Epithelial cell of proximal tubule (primary cell): ENCODE measurements at places on chromosomes 3 and 15. TPM values are rescaled to one million over a fixed set of nuclear protein-coding genes. Genes with fewer than 3 reads are reported as not detected.

- DNase-seq, result no peak
Measured at GRCh38 chr3:47002171-47003055, 22.9 kb downstream of the NBEAL2 start.

Gene KNG1
- not detected in 2 replicates for total RNA-seq

- no peak for DNase-seq
Measured at GRCh38 chr3:113802795-113803455, 35.7 kb upstream of the GRAMD1C start.

DNA sequence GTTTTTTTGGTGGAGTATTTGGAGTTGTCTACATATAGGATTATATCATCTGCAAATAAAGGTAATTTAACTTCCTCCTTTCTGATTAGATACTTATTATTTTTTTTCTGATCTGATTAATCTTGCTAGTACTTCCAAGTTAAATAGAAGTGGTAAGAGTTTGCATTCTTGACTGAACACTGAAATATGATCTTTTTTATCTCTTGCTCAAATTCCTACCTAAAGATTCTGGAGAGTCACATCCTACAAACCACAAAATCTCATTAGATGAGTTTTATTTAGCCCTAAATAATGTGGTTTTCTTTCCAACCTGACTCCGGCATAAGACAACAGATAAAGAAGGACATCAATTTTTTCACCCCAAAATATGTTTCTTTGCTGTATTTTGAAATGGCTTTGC, 977.9 kb upstream of the GBE1 start:
- no peak for DNase-seq

Gene CEMIP
- 0.06 and 0.07 TPM in 2 replicates for total RNA-seq

DNA sequence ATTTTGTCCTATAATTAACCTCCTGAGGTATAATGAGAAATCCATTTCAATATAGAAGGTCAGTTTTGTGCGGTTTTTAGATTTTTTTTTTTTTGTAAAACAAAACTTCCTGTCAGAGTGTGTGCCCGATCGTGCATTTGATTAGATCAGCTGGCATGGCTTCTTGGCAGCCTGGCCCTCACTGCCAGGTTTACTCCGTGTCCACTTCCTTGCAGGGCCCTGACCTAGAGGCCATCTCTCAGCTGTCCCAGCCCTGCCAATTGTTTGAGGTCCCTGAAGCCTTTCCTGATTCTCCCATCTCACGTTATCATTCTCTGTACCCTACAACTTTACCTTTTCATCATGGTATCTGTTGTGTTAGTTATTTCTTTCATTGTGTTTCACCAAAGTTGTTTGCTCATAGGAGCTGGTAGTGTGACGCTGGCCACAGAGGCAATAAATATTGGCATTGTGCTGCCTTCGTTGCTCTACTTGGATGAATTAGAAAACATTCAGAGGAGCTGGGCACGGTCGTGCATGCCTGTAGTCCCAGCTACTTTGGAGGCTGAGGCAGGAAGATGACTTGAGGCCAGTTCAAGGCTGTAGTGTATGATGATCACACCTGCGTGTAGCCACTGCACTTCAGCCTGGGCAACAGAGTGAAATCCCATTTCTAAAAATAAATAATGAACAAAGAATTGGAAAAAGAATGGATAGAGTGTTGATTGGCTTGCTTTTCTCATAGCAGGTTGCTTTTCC, 202.0 kb downstream of the GHSR start:
- DNase-seq, result no peak

Gene MAPKAPK3
- total RNA-seq, result 117 and 131 TPM in 2 replicates

- no peak for DNase-seq
Measured at GRCh38 chr3:81003008-81003645, 758.3 kb downstream of the GBE1 start.

DNA sequence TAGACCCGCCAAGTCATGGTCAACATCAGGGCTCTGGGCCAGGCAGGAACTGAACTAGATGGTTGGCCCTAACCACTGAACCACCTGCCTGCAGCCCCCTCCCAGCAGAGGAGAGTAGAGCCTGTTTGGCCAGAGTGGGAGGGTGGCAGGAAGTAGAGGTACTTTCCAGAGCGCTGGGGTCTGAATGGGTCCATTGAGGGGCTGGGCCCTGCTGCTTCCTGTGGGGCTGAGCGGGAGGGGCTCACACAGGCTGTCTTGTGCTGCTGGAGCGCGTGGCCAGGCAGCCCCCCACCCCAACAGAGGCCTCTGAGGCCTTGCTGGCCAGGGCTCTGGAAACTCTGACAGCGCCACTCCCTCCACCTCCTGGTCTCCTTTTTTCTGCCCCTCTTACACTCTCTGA, 17.4 kb downstream of the CSPG4 start:
- DNase-seq, result no peak

GRCh38 chr15:29196290-29196689, 73.3 kb downstream of the NSMCE3 start:
- no peak for DNase-seq

- no peak for DNase-seq
Measured at GRCh38 chr3:67329358-67329757, 325.1 kb downstream of the SUCLG2 start.

- DNase-seq, result no peak
Measured at GRCh38 chr15:57221134-57221533, 155.2 kb upstream of the CGNL1 start.

Gene PLIN1
- 0.06 and 0.14 TPM in 2 replicates for total RNA-seq

- no peak for DNase-seq
Measured at GRCh38 chr15:30001602-30002001, 81.2 kb upstream of the GOLGA8J start.

DNA sequence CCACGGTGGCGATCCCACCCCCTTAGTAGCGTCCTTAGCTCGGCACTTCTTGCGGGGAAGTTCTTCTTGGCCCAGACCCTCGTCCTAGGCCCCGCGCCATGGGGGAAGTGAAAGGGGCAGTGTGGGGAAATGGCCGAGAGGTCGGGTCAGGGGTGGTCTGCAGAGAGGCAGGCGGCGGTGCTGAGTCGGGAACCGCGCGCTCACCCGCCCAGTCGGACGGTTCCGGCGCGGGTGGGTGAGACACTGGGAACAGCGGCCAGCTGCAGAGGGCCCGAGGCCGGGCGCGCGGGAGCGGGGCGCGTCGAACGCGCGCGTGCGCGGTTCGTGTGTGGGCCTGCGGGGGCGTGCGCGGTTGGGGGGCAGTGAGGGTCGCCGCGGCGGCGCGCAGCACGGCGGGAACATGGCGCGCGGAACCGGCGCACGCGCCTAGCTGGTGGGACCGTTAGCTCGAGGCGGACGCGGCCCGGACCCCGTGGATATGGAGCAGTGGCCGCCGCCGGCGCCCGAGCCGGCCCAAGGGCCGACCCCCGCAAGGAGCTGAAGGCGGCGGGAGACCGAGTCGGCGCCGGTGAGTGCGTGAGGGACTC, 246.9 kb downstream of the GOLGA6L6 start:
- DNase-seq, result no peak

DNA sequence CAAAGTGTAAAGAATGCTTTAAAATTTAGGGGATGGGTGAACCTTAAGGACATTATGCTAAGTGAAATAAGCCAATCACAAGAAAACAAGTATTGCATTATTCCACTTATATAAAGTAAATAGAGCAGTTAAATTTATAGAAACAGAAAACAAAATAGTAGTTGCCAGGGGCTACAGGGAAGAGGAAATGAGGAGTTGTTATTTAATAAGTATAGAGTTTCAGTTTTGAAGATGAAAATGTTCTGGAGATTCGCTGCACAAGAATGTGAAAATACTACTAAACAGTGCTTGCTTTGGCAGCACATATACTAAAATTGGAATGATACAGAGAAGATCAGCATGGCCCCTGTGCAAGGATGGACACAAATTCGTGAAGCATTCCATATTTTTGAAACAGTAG, 32.0 kb downstream of the DNAH12 start:
- DNase-seq, result no peak

- DNase-seq, result no peak
Measured at GRCh38 chr3:37086918-37087317, 87.5 kb downstream of the LRRFIP2 start.

DNA sequence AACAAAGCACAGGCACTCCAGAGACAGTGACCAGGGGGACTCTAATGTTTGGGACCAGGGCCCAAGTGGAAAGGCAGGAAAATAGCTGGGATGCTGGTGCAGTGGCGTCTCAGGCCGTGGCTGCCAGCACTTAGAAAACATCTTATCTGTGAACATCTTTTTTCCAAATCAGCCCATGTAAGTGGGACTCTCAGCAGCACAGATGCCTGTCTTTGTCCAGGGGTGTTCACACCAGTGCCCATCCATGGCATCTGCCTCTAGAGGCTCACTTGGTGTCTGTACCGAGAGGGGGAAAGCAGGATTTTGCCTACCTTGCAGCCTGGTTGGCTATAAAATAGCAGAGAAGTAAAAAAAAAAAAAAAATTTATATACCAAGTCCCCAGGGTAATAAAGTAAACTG, 26.7 kb downstream of the SLC12A8 start:
- DNase-seq, result no peak

Gene MRAS
- 12.7 and 17.2 TPM in 2 replicates for total RNA-seq

DNA sequence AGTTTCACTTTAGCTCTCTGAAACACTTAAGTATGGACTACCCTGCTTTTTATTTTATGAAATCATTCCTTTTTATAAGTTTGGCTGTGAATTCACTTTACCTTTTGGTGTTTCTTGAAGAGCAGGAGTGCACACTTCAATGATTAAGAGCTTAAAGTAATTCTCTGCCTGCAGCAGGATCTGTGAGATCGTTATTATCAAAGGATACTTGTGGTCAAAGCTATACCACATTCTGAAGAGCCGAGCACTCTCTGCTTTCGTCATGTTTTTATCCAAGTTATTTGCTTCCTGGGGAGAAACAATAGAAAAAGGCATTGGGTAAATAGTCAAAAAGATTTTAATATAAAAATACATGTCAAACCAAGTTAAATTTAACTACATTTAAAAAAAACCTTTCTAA, 243.7 kb downstream of the CHST2 start:
- no peak for DNase-seq

Gene CCDC39
- total RNA-seq, result not detected in 2 replicates

DNA sequence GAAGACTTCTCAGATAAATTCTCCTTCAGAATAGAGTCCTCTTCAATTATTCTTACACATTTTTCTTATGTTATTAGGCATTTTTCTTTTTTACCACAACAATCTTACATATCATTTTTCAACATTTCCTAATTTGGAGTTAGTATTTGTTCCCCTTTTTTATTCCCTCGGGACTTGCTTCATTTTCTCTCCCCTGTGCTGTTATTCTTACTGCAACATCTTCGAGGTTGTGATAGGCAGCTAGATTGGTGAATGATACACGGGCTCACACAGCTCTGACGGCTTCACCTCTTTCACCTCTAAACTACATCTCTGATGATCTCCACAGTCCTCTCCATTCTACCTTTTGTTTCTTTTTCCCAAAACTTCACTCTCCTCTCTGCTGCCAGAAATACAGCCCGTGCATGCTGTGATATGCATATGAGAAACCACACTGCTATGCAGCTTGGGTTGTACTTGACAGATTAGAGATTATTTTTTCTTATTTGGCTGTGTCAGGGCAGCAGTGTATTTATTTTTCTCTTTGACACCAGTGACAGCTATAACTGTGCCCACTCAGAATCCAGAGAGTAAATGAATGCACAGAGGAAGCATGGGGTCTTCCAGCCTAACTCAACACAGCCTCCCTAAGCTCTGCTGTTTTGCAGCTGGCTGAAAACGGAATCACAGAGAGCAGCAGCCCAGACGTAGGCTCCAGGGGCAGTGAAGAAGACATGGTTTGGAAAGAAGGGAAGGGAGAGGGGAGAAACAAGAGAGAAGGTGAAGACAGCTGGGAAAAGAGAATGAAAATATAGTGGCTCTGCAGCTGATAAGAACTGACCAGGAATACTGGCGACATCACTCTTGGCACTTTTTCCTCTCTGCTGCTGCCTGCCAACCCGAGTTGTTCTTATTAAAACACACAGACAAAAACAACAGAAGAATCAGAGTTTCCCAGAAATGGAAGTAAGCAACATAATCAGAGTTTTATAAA, 61.8 kb downstream of the SLC9A9 start:
- DNase-seq, result no peak

DNA sequence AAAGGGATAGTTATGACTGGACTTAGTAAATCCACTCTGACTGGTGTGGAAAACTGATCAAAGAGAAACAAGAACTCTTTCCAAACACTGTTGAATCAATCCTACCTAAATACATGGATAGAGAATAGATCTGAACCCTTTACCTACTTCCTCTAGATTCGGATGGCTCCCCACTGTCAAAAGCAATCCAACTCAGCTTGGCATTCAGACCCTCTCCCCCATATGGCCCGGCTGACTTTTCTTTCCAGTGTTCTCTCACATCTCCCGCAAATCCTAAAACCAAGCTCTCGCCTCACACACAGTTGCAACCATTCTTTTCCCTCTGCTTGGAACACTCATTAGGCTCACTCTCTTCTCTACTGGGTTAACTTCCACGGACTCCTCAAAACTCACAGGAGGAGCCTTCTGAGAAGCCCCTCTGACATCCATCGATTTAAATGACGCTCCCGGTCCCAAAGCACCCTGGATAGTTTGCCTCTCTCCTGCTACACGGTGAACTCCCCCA, 639 bp downstream of the SPICE1 start:
- DNase-seq, result no peak

DNA sequence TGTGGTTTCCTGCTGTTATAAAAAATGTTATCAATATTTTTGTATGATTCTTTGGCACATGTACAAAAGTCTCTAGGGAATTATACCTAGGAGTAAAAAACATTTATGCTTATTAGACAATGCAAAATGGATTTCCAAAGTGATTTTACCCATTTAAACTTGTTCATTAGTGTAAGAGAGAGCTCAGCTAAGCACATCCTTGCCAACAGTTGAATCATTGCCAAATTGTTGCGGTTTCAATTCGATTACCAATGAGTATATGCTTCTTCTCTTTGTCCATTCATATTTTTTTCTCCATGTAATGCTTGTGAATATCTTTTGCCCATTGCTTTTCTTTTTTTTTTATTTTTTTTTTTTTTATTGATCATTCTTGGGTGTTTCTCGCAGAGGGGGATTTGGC, 17.2 kb downstream of the CASR start:
- no peak for DNase-seq

DNA sequence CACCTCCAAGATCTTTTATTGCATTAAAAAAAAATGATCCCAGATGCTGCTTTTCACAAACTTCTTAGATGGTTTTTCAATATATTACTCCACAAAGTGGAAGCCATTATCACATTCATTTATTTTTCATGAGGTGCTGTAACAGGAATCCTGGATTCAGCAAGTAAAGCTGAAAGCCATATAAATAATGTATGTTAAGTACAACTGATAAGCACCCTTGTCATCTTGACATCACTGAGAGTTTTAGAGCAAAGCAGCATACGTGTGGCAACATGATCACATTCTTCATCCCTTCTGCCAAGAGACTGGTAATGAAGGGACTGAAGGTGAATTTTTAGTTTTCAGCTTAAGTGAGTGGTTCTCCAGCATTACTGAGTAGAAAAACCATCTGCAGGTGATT, 44.9 kb upstream of the LRRFIP2 start:
- no peak for DNase-seq

DNA sequence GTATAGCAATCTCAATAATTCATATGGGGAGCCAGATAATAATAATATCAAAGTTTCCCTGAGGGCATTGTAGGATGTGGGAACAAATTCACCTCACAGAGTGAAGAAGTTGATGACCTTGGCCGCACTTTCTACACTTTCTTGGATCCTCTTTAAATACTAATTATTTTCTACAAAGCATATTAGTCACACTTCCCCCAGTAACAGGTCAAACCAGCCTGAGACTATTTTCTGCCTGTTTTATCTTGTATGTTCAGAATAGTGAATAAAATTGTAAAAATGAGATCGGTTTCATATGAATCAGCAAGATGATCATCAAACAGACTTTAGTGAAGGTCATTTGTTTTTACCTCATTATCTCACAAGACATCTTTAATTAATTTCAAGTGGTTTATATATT, 2.3 kb upstream of the OR5K3 start:
- no peak for DNase-seq
